T-helper 2 cell treated with Interferon-gamma antibody and Interleukin-4, amounts not matched to agents 5 μg/mL and 100 μg/mL, for 36 hours (primary cell): ENCODE measurements at places on chromosomes 13 and 19.

DNA sequence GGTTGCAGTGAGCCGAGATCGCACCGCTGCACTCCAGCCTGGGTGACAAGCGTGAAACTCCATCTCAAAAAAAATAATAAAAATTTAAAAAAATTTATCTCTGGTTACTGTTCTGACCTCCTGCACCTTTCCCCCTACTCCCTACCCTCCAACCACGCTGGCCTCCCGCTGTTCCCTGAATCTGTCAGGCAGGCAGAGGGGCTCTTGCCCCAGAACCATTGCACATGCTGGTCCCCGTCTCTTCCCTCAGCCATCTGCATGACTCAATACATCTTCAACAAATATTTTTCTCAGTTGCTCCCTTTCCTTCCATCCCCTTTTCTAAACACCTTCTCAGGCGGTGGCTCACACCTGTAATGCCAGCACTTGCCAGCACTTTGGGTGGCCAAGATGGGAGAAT, 1.1 kb upstream of the FAM187B start:
- DNase-seq = no peak

DNA sequence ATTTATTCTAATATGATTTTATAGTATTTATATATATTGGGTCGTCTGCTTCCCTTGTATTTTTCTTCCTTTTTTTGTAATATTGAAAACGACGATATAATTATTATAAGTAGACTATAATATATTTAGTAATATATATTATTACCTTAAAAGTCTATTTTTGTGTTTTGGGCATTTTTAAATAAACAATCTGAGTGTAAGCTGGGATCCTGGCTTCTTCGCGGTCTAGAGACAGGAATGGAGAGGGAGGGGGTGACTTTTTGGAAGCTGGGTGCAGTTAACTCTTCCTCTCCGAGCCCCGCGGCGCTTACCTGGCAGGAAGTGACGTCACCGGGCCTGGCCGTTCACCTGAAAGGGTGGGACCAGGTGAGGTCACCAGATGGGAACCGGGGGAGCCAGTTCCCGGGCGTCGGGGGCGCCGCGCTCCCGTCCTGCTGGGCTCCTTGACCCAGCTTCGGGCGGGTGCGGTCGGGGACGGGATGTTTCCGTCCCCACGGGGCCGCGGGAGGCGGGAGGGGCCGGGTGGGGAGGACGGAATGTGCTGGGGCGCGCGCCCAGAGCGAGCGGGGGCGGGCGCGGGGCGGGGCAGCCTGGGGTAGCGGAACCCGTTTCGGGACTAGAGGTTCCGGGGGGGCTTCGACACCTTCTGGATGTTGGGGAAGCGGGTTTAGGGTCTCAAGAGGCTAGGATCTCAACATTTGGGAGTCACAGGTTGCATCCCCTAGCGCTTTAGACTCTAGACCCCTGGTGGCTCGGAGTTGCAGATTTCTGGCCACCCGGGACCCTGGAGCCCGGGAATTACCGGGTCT, 2.8 kb downstream of the ZFP36 start:
- DNase-seq = peak; percentile 71

- DNase-seq = peak; percentile 40
Observed at GRCh38 chr19:55703790-55704215, 28.8 kb downstream of the EPN1 start.

DNA sequence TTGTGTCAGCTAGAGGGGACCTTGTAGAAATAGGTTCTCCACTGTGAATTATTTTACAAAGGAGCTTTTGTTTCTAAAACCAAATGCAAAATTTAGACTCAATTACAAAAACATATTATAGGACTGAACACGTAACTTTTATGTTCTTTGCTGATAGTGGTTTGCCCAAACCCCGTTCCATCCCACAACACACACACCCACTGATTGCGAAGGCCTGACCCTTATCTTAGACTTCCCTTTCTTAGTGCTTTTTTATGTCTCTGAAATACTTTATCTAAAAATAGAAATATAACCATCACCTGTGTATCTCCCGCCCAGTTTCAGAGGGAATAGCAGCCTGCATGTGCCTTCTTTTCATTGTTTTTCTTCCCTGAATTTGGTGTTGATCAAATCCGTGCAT, 13.0 kb downstream of the CCNA1 start:
- DNase-seq = no peak

- no peak for DNase-seq
Observed at GRCh38 chr19:36225219-36225892, 10.4 kb downstream of the ZNF146 start.
